Fibroblast of lung (primary cell): ENCODE measurements at places on chromosomes 16 and 17. TPM values are rescaled to one million over a fixed set of nuclear protein-coding genes. Genes with fewer than 3 reads are reported as not detected.

DNA sequence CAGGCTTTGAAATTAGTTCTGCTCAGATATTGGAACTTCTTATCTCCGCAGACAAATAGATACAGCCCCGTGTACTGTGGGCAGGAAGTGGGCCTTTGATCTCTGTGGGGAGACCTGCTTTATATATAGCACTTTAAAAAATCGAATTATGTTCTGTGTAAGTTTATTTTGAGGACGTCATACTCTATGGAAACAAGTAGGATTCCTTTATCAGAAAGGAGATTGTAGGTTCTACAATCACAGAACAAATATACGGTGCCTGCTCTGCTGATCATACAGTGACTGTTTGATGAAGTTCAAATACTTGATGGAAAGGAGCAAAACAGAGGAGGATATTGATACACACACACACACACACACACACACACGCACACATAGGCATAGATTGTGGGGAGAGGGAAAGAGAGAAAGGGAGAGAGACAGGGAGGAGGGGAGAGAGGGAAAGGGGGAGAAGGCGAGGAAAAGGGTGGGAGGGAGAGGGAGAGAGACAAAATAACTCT lies 14.7 kb upstream of the TMEM220 start:
- DNase-seq, result no peak

DNA sequence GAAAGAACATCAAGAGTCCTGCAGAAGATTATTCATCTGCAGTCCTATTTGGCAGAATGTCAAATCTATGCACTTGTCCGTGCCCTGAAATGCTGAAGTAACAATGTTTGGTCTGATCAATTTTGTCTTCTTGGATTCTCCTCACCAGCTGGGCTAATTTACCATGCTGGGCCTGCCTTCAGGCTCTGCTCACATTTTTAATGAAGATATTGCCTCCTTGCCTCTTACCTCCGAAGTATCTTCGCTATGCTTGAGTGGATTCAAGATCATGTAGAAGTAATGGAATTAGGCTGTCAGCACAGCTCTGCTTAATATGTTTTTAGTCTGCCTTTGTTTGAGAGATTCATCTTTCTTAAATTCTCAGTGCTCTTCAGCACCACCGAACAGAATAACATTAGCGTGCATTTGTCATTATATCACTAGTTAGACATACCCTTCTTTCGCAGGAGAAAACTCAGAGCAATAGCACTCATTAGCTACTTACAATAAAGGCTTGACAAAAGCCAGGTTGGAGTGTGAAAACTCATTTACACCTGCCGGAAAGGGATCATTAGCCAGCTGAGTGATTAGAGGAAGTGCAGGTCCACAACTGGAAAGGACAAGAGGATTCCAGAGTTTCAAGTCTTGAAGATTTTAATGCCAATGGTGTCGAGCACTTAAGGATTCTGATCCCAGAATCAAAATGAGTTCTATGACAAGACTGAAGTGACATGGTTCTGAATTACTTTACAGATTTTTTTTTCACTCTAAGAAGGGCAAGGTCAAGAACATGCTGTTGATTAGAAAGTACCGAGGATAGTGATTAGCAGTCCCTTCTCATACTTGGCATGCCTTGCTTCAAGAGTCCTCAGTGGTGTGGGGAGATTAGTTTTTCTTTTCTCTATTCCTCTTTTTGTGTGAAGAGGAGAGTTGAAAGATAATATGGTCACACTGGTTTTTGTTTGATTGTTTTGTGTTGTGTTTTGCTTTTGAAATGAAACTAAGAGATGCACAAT lies 405.6 kb upstream of the TOM1L1 start:
- no peak for DNase-seq

- no peak for DNase-seq
Measured at GRCh38 chr17:59257101-59257500, 36.8 kb downstream of the GDPD1 start.

DNA sequence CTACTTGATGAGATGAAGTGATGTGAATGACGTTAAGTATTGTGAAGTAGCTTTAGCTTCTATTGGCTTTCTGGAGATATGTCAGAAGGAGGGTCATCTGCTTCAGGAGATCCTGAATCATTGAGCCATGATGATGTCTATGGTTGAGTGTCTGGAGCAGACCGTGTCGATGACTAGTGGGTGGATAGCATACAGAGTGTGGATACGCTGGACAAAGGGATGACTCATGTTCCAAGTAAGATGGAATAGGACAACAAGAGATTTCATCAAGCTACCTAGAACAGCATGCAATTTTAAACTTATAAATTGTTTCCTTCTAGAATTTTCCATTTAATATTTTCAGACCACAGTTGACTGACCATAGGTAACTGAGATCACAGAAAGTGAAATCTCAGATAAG lies 116.1 kb upstream of the RBBP6 start:
- no peak for DNase-seq

- no peak for DNase-seq
Measured at GRCh38 chr16:68526143-68526781, 12.8 kb upstream of the ZFP90 start.

DNA sequence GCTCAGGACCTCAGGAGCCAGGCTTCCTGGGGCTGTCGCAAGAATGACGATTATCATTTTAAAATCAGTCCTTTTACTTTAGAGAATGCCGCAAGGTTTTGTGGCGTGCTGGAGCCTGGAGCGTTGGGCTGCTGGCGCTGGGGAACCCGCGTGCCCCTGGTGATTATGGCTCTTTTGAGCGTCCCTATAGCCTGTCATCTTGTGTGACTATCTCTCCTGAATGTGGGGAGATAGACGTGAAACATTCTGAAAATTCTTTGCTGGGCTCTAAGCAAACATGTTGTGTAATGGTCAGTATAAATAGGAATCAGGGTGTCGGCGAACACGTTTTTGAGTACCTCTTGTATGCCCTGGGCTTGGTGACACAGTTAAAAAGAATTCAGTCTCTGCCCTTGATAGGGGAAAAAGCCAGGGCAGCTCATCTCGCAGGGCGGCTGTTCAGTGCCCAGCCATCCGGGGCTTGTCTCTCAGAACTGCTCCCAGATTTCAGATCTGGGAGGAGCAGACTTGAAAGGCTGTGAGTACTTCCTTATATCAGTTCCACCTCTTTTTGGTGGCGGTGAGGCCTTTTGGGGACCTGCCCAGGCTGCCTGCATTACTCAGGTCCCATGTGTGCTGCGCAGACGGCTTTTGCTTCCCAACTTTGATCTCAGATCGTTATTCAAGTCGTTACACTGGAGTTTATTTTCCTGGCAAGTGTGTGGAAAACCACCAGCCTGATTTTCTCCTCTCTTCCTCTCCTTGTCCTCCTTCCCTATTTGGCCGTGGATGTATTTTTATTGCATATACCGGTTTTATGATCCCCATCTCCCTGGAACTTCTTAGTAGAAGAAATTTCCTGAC lies 973 bp downstream of the SLC7A6 start:
- DNase-seq, result peak; percentile 46

DNA sequence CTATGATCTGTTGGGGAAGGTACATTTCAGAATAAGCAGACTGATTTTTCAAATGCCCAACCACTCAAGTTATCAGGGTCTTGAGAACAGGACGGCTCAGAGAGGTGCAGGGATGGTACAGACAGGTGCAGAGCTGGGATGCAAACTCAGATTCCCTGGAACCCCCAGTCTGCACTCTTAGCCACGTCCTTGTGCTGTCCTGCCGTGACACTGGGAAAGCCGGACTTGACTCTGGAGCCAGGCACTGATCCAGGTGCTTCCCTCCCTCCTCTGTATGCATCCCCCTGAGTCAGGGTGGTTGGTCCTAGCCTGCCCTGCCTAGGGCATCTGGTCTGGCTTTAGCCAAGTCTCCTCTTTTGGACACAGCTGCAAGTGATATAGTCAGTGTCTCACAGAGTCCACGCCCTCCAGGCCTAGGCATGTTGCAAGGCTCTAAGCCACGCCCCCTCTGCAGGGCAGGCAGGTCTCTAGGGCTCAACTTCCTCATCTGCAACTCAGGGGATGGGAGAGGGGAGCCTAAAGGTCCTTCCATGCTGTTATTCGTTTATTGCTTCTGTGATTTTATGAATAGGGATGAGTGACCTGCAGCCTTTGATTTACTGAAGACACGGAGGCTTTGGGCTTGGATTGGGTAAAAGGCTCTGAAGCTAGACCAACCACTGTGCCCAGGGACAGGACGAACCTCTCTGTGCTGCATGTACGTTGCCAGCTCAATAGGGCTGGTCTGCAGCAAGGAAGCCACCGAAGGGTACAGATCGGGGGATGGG lies 97.3 kb downstream of the SDK2 start:
- DNase-seq, result no peak

DNASE1L2 gene
- total RNA-seq, result 0.77 and 0.99 TPM in 2 replicates

PSMB3 gene
- 215 and 299 TPM in 2 replicates for total RNA-seq

GRCh38 chr16:28504707-28505404 lies 1.8 kb downstream of the IL27 start:
- no peak for DNase-seq

- DNase-seq, result peak; percentile 13
Measured at GRCh38 chr16:19783363-19784182, 65.5 kb downstream of the IQCK start.

DNA sequence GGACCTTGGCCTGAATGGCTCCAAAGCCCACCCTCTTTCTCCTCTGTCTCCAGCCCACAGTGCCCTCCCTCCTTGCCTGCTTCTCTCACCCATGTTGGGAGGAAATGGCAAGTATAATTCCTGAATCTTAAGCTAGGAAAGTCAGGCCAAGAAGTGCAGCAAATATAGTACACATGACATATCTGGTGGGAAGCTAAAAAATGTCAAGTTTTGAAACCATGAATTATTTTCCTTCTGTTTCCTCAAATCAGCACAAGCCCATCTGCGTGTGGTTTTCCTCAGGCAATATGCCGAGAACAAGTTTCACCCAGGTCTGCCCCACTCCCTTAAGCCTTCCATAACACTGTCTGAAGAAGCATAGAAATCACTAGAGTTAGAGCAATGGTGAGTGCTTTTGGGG lies 502.8 kb upstream of the CDH11 start:
- peak; percentile 20 for DNase-seq

DNA sequence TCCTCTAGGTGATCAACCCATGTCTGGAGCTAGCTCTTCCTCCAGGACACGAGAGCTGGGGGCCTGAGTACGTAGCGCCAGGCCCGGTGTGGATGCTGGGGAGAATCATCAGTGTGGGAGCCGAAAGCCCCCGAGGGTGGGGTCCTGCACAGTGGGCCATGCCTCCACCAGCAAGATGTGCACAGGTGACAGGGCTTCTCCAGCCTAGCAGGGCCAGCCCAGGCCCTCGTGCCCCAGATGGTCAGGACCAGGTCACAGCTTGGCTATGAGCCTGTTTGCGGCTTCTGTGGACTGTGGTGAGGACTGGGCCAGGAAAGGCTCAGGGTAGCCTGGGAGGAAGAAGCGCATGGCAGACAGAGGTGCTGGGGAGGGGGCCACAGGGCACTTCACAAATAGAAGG lies 7.8 kb downstream of the MPG start:
- no peak for DNase-seq

GRCh38 chr17:1038459-1039122 lies 41.7 kb downstream of the TIMM22 start:
- no peak for DNase-seq

APOBR gene
- under 0.01 TPM in 1 of 2 replicates, not detected in the other for total RNA-seq

DNA sequence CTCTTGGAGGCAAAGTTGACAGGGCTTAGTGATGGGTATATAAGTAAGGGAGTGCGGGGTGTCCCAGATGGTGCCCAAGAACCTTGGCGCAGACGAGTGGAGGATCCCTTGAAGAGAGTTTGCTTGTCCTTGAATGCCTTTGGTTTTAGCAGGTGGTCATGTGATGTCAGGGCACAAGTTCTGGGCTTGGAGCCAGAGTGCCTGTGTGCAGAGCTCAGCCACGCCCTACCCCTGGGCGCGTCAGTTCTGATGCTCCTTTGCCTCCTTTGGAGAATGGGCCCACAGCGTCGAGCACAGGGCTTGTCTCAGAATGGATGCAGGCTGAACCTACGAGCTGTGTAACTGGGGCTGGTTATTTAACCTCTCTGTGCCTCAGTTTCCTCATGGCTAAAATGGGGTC lies 412.2 kb upstream of the EEF2KMT start:
- no peak for DNase-seq

TMC7 gene
- total RNA-seq, result 0.51 and 1.5 TPM in 2 replicates

- no peak for DNase-seq
Measured at GRCh38 chr17:51261024-51261963, 948 bp downstream of the UTP18 start.

DNA sequence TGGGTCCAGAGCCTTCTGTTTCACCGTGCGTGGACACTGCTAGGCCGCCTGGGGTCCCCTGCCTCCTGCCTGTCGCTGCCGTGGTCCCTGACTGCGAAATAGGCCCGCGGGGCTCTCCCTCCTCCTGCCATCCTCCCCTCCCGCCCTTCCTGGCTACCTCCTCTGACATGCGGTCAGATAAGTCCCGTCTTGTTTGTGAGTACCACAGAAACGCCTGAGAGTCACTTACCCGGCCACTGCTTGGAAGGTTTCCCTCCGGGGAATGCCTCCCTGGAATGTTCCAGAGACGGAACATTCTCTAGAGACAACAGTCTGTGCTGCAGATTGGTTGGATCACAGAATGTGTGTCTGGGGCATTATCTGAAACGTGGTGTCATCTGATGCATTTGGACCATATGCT lies 22.7 kb downstream of the CIBAR2 start:
- DNase-seq, result peak; percentile 26

CYGB gene
- 12.4 and 19.5 TPM in 2 replicates for total RNA-seq

C17orf100 gene
- total RNA-seq, result 0.26 and 0.33 TPM in 2 replicates
